ENCODE measurements at places on chromosomes 3 and 15. TPM values are rescaled to one million over a fixed set of nuclear protein-coding genes. Genes with fewer than 3 reads are reported as not detected.

DNA sequence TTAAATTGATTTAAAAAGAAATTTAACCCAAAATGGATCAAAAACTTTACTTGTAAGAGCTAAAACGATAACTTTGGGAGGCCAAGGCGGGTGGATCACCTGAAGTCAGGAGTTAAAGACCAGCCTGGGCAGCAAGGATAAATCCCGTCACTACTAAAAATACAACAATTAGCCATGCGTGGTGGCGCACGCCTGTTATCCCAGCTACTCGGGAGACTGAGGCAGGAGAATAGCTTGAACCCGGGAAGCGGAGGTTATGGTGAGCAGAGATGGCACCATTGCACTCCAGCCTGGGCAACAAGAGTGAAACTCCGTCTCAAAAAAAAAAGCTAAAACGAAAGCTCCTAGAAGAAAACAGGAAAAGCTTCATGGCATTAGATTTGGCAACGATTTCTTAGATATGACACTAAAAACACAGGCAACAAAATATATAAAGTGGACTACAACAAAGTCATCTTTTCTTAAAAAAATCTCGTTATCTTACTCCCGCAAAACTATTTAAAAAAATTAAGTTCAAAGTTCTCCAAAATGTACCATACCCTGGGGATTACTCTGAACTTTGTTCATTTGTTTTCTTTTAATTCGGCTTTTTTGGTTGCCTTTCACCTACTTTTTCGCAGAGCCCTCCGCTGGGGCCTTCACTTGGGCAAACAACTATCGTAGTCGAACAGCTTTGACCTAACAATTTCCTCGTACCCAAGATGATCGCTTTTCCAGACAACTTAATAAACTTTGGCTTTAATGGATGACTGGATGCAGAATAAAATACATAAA lies 2.9 kb downstream of the HDDC3 start:
- no peak for DNase-seq

DNA sequence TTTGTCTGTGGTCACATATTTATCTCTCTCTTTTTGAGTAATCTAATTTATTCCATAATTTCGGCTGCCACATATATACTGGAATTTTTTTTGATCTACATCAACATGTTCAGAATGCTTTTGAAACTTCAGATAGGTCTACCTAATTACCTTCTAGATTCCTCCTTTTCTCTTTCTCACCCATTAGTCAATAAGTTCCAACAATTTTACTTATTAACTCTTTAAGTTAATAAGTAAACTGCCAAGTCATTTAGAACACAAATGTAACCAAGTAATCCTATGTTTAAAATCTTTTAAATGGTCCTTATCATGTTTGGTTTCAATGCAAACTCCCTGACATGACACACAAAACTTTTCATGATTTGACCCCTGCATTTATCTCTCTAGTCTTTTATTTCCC lies 410.5 kb downstream of the UNC13C start:
- peak; percentile 3 for DNase-seq

DNA sequence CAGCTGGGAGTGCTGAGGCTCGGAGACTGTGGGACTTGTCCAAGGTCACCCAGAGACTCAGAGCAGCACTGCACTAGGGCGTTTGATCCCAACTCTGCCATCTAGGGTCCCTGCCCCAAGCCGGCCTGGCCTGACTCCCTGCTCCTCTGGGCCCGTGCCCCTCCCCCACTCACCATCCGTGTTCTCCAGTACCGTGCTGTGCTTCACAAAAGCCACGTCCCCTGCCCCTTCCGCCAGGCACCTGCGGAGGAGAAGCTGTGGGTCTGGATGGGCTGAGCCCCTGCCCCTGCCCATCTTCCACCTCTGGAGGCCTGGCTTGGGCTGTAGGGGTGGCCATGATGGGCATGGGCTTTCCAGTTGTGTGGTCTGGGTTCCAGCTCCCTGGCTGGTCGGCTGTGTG lies 8.4 kb downstream of the MELTF start:
- no peak for DNase-seq

- no peak for DNase-seq
These were observed 85.3 kb downstream of the PLXNA1 start for GRCh38 chr3:127068111-127068810.

GRCh38 chr15:75307778-75308390 lies 25.2 kb downstream of the GOLGA6D start:
- DNase-seq: peak; percentile 37

Gene IL17RE
- polyA plus RNA-seq: 18.6 TPM

Gene GOLGA8Q
- 2.5 TPM for polyA plus RNA-seq

- DNase-seq: no peak
These were observed 204.9 kb downstream of the KLHL25 start for GRCh38 chr15:85589851-85590250.

Gene KLHL24
- 56.6 TPM for polyA plus RNA-seq

Gene ZNF770
- polyA plus RNA-seq: 82.0 TPM

- DNase-seq: no peak
These were observed 157.6 kb upstream of the PPP2R3A start for GRCh38 chr3:135807879-135808278.

DNA sequence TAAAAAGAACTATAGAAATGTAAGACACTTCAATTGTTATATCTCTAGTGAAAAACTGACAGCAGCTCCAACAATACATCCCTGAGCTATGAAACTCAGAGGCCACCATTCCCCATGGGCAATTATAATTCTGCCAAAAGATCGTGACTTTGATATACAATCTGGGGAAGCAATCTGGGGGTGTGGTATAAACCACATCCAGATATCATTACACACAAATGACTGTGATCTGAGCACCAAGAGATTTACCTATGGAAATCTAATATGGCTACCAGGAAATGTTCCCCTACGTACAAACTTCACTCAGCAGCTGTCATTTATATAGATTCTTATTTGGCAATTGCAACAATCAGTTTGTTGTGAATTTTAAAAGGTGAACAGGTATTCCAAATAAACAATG lies 110.3 kb downstream of the FRMD5 start:
- no peak for DNase-seq

- no peak for DNase-seq
These were observed 17.6 kb downstream of the MUC13 start for GRCh38 chr3:124916837-124917409.

Gene EBLN2
- 7.7 TPM for polyA plus RNA-seq

Gene CGNL1
- polyA plus RNA-seq: 63.7 TPM
